HuH-7.5 (cell line): ENCODE measurements at places on chromosomes 13 and 19.
A peak's percentile ranks its signal among the peaks of the same experiment; 100 is the strongest.

GRCh38 chr13:80469853-80470381 lies 129.0 kb upstream of the SPRY2 start:
- no peak for DNase-seq

GRCh38 chr19:3538258-3538929 lies 580 bp upstream of the TEKTIP1 start:
- no peak for DNase-seq

GRCh38 chr13:76651286-76651685 lies 234.9 kb downstream of the KCTD12 start:
- DNase-seq: no peak

DNA sequence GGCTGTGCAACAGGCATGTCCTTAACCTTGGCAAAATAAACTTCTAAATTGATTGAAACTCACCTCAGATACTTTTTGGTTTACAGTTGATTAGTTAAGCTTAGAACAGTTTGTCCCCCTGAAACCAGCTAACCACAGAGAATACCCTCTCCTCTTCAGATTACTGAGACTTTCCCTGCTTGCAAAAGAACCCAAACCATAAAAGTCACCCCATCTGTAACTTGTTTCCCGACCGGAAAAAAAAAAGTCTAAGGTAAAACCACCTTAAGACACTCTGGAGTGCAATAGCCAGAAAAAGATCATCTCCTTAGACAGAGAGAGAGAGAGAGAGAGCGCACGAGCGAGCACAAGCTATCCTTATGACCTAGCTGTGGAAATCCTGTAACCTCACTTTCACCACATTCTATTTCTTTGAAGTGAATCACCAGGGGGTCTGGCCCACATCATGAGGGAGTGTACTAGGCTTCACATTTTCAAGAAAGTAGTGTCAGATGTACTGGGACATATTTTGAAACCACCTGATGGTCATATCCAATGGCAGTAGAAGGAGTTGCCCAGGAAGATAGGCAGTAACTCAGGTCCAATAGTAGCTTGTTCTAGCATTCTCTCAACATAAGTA lies 11.1 kb upstream of the GTF2F2 start:
- no peak for DNase-seq

DNA sequence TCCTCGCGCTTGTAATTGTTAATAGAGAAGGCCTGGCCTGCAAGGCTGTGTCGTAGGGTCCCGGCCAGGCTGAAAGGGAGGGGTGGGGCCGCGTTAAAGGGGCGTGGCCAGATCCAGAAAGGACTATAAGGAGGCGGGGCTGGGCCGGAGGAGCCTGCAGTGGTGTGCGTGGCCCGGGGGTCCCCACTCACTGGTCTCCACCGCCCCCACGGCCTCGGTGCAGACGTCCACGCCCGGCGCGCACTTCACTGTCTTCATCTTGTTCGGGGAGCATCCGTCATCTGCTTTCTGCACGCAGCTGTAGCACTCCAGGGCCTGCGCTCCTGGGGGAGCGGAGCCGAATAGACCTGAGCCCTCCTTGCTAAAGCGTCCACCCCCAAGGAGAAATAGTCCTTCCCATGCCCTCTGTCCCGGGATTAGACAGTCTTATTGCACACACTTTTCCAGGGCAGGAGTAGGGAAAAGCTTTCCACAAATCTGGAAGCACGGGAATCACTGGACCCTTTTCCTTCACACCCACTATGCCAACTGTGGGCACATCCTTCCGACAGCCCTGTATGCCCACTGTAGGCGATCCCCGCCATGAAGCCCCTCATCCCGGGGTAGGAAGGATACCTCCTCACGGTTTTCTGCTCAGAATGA lies 1.2 kb downstream of the LYPD3 start:
- no peak for DNase-seq

DNA sequence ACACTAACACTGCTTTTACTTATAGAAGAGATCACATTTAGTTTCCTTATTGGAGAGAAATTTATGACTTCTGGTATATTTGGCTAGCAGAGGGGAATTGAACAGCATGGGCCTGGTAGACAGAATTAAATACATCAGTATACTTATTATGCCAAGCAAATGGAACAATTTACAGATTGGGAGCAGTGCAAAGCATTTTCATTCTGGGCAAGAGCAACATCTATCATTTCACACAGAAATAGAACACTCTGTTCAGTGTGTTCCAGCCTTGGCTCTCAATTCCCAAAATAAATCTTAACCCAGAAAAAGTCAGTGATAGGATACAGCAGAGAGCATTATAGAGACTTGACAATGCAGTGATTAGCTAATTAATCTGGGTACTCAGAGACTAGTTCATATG lies 604.0 kb upstream of the SLITRK6 start:
- no peak for DNase-seq

DNA sequence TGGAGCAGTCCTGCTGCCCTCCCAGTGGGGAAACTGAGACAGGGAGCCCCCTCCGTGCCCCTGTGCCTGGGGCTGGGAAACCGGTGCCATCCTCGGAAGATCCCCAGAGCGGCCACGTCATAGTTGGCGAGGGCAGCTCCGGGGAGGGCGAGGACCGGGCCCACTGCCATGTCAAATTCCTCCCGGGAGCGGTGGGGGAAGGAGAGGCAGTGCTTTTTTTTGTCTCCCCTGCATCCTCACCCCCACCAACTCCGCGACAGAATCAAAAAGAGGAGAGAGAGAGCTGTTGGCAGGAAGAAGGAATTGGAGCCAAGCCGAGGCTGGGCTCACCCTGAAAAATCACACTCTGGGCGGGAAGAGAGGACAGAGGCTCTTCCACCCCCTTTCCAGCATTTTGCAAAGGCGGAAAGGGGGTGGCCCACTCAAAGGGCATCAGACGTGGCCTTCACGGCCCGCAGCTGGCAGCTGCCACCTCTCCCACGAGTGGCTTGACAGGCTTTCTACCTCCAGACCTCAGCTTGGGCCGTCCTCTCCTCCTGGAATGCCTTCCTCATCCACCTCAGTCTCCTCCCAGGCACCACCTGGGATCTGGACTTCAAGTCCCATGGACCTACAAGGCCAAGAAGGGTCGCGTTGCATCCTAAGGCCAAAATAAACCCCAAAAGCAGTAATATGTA lies 19.6 kb upstream of the NFIC start:
- no peak for DNase-seq

- DNase-seq: no peak
Observed at GRCh38 chr19:42442833-42443232, at the start of gene CXCL17. TSS of gene CXCL17 (minus strand) at chr19:42442946. CDS start at chr19:42442832, 114 bp downstream.

DNA sequence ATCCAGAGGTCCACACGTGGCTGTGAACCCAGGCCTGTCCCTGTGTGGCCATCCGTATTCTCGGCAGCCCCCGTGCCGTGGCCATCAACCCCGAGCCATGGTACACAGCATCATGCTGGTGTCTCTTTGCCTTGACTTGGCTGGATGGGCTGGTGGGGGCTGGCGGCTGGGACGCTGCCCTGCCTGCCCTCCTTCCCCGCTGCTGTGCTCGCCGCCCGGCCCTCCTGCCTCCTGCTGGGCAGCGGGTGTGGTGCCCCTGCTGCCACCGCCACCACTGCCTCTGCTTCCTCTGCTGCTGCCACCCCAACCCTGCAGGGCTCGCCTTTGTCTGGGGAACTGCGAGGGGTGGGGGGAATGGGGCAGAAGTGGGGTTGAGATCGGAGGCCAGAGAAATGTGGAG lies 19.7 kb upstream of the EHD2 start:
- DNase-seq: no peak

DNA sequence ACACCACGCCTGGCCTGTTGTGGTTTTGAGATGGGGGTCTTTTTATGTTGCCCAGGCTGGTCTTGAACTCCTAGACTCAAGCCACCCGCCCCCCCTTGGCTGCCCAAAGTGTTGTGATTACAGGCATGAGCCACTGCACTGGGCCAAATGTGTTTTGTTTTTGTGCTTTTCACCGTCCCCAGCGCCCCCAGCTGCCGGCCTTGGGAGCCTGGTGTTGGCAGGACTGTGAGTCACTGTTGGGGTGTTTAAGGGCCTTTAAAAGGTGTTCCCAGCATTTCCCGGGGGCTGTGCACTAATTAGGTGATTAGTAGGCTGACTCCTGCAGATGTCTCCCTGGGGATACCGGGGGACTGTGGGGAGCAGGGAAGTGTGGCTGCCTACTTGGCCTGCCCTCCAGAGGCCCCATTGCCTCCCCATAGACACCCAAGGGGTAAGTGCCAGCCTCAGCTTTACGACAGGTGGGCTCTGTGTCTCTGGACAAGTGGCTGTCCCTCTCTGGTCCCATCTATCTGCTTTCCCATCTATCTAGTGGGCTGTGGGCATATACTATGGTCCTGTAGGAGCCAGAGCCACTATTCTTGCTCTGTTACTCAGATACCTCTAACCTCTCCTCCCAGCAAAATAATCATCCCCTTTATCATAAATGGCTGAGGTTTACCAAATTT lies 11.8 kb upstream of the TLE5 start:
- DNase-seq: no peak

DNA sequence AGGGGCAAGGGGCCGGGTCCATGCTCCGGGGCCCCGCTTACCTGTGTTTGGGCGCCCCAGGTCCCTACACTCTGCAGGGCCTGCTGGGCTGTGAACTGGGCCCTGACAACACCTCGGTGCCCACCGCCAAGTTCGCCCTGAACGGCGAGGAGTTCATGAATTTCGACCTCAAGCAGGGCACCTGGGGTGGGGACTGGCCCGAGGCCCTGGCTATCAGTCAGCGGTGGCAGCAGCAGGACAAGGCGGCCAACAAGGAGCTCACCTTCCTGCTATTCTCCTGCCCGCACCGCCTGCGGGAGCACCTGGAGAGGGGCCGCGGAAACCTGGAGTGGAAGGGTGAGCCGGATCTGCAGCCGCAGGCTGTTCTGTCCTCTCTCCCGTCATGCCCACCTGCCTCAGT lies 1.7 kb downstream of the FCGRT start:
- DNase-seq: no peak

DNA sequence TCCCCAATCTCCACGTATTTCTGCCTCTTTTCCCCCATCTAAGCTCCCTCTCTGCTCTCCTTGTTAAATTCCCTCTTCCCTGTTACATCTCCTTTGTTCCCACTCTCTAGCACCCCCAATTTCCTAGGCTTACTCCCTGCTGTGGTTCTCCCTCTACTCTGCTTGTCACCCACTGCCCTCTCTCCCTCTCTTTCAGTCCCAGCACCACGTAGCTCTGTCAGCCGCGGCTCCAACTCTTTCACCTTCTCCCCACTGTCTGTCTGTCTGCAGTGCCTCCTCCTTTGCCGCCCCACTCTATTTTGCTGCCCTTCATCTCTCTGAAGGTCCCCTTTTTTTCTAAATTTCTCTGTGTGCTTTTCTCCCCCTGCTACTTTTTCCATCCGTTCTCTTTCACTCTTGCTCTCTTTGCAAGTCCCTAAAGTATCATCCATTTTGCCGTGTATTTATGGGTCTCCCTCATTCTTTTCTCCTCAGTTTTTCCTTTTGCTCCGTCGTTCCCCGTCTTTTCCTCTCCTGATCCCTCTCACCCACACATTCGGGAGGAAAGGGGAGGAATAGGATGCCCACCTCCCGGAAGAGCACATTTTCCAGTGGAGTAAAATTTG lies 937 bp downstream of the ZNF841 start:
- DNase-seq: no peak

DNA sequence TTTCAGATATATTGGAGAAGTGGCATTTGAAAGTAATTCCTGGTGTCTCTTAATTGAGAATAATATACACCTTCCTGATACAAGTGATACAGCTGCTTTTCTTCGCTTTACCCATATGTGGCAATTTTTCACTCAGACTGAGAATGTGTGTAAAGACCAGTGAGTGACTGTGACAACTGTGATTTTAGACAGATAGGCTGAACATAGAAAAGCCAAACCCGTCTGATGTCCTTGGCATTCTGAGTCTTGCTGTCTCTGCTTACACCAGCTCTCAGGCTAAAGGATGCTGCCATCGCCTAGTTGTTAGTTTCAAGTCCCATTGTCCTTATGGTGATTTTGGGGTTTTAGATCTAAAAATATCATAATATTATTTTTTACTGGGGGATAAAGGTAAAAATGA lies 492.6 kb downstream of the RFC3 start:
- DNase-seq: no peak

DNA sequence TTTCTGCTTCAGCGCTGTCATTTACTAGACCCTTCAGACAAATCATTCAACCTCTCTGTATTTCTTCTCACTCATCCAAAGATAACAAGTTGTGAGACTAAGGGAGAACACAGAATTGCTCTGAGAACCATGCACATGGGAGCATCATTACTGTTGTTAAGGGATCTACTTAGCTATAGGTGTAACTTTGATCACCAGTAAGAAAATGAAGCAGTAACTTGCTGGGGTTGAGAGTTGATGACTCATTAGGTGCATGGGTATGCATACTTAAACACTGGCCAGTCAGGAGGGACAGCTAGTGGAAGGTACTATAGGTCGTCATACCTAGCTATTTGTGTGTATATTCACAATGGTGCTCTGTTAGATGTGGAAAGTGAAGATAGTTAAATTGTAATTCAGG lies 61.5 kb downstream of the B3GLCT start:
- no peak for DNase-seq

DNA sequence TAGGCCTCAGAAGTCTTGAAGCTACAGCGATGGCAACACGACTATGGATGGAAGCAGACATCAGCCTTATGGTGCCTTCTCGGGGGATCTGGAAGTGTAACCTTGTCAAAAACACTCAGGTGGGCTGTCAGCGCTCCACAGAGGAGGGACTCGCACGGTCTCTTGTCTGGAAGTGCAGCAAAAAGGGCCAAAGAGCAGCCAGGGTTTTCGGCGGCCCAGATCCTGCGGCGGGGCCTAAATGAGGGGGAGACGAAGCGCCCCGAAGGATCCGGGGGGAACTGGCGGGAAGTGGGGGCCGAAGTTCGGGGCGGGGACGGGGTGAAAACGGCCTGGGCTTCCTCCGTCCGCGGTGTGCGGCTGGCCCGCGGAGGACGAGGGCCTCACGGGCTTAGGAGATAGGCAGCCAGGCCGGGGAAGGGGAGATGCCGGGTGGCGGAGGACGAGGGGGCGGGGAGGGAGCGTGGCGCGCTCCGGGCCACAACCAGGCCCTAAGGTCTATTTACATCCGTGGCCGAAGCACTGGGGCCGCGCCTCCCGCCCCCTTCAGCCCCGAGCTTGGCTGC lies 637 bp downstream of the RANBP3 start:
- no peak for DNase-seq

GRCh38 chr13:49371943-49372613 lies 71.8 kb downstream of the CAB39L start:
- no peak for DNase-seq

DNA sequence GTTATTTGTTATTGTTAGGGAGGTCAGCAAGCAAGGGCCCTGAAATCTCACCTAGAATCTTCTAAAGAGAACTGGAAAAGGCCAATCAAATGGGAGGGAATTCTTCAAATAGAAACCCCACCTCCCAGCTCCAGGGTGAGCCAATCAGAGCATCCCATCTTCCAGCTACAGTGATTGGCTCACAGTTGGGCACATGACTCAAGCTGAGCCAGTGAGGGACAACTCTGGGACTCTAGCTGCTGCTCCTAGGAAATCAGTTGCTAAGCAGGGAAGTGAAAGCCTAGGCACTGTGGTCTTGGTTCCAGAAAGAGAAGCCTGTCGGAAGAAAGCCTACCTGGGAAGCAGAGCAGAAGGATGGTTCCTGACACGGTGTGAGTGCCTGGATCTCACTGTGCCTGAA lies 13.4 kb downstream of the TM6SF2 start:
- DNase-seq: peak; percentile 82

- DNase-seq: no peak
Observed at GRCh38 chr19:48511321-48511731, 309 bp downstream of the LMTK3 start.
